ENCODE measurements at places on chromosomes 2 and 18.

DNA sequence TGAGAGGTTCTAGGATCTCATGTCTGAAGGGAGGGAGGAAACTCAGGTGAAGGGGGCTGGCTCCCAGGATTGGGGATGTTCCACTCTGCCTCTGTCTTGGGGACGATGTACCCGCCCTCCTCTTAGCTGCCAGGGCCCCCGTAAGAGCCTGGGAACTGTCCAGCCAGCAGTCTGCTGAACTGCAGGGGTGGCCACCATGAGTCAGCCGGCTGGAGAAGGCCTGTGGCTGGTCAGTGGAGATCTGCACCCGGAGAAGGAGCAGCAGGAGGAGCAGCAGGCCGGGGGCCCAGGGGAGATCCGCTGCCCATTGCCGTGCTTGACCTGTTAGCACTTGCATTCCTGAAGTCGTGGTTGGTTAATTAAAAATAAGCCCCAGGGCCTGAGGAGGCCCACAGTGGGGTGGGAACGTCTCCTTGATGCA, 180.3 kb downstream of the TFCP2L1 start:
- DNase-seq = no peak

GRCh38 chr18:78192054-78192453, 787.6 kb upstream of the SALL3 start:
- DNase-seq = no peak

DNA sequence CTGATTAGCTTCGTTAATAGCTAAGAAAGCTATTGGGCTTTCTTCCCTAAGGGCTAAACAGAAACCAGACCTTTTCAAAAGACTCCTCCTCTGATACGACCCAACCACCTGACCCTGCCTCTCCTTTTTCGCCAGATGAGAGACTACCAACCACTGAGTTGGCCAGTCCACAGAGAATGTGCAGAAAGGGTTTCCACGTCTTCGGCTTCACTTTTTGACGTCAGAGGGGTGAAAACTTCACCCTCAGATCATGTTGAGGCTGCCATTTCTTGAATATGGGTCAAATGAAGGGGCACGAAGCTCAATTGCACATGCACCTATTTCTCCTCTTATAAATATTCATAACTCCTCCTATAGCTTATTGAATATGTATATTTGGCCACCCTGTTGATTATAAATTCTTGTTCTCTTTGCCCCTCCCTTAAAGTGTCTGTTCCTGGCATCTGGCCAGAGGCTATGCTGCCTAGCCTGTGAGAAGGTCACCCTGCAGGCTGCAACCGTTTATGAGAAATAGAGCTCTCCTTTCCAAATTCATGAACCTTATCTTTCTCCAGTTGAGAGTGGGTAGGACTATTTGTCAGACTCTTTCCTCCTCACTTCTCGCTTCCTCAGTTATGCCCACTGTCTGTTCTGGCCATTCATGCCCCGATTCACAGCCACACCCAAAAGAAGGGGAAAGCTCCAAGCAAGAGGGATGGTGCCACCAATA, 301.6 kb downstream of the STK39 start:
- DNase-seq = no peak

DNA sequence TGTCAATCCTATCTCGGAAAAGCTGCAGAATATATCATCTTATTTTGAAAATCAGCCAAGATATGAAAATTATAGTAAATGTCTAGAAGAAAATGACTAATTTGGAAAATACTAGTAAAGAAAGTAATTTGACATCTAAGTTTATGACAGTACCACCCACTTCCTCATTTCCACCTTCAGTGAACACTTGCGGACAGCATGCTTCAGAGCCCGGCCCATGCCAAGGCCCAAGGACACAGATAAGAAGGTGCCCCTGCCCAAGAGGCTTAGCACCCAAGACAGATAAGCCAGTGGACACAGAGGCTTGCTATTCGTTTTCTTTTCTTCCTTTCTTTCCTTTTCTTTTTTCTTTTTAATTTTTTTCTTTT, 4.8 kb upstream of the KCNG2 start:
- DNase-seq = no peak

- no peak for DNase-seq
These were observed 18.1 kb downstream of the PPP4R1 start for GRCh38 chr18:9596226-9596625.

DNA sequence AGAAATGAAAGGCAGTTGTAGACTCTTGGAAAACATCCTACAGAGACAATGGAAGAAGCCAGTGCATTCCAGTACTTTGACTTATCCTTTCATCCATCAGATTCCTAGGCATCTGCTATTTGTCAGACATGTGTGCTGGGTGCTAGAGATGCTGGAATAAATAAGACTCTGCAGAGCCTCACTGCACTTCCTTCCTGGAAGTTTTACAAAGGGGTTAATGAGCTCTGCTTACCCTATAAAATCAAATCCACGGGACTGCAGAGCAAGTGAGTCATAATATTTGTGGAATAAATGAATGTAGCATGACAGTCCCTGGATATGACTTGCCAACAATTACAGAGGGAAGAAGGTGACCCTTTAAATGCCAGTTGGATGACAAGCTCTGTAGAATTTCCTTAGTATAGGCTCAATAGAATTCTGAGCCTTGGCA, 52.7 kb upstream of the NPAS2 start:
- peak; percentile 62 for DNase-seq

DNA sequence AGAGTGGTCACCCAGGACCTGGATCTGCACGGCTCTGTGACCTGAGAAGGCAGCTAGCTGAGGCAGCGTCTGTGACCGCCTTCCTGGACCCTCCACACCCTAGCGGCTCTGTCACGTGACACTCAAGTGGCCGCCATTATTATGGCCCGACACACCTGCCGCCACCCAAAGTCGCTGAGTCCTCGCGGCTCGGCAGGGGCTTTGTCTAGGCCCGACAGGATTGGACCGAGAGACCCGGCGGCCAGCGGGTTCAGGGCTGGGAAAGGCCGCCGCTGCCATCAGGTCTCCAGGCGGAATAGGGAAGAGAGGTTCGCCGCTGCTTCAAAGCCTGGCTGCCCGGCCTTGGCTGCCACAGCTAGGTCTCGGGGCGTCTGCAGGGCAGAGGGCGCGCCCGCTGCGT, 1162.5 kb upstream of the LRRTM1 start:
- DNase-seq = no peak

DNA sequence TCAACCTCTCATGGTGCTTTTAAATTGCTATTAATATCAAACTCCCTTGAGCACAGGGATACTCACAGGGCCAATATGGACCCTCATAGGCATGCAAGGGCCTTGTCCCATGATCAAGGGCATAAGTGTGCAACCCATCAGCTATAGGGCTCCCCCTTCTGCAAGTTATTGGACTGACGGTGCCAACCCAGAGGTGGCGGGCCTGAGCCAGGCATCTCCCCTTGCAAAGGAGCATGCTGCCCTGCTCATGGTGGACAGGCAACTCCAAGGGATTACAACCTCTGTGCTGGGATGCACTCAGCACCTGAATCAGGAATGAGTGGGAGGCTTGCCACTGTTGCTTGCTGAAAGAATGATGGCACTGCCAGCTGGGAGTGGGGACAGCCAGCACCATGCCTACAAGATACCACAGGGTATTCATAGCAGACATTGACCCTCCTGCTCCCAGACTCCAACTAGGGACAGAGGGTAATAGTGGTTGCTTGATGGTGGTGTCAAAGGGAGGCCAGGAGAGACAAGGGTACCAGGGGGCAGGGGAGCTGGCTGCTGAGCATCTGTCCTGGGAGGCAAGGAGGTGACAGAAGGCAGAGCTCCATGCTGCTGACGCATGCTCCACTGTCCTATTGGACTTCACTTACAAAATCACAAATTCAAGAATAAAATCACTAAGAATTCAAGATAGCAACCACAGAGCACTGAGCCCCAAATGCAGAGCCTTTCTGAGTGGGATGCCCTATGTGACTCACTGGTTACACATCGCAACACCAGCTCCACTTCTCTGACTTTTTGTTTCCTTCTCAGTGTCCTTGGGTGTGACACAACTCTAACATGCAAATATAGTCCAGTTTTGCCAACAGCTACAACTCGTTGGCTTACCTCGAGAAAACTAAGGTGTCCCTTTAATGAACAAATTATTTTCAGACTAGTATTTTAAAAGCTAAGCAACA, 157.1 kb upstream of the CCDC150 start:
- no peak for DNase-seq

DNA sequence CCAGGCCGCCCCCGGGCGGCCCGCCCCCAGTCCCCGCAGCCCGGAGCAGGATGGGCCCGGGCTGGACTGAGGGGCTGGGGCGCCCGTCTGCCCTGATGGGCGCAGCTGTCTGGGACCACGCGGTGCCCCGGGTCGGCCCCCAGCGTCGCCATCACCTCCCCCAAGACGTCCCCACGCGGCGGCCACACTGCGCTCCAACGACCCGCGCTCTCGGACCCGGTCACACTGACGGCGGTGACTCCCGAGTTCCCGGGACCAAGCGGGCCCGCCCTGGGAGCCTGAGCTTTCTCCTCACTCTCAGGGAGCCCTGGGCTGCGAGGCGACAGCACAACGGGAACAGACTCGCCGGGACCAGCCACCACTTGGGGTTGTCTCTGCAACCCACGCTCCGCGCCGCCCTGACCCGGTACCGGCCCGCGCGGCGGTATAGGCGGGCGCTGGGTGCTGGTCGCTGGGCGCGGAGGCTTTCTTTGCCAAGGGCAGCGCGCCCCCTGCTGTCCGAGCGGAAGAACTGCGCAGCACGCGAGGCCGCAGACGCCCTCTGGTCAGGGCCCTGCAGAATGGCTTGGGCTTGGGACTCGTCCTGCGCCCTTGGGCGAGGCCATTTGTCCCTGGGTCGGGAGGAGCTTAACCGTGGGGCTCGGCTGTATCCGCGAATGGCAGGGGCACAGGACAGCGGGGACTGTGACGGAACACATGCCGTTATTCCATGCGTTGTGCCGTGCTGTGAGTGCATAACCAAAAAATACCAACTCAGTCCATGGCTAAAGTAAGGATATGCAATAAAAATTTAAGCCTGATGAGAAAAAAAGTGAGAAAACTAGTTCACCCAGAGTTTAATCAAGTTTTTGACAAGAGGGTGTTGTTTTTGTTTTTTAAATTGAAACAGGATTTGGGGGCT, 54.8 kb upstream of the ANKRD62 start:
- DNase-seq = peak; percentile 30

- DNase-seq = no peak
These were observed 10.9 kb downstream of the ITM2C start for GRCh38 chr2:230875347-230876315.

DNA sequence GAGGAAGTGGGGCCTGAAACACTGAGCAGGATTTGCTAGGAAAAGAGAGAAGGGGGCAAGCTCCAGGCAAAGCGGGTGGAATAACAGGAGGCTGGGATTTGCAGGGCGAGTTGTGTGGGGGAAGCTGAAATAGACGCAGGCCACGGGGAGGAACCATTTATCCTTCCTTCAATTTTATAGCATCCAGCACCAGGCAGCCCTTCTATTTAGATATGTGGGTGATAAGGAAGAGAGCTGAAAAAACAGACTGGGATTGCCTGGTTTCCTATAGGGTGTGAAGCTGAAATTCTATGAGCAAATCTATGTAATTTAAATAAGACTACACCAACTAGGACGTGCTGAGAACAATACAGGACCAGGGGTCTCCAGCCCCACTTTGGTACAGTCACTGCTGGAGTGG, 132.0 kb upstream of the REV1 start:
- DNase-seq = no peak

GRCh38 chr2:103437161-103437560, 675.3 kb downstream of the TMEM182 start:
- DNase-seq = no peak

GRCh38 chr2:188919824-188920223, 54.3 kb upstream of the COL3A1 start:
- DNase-seq = no peak

DNA sequence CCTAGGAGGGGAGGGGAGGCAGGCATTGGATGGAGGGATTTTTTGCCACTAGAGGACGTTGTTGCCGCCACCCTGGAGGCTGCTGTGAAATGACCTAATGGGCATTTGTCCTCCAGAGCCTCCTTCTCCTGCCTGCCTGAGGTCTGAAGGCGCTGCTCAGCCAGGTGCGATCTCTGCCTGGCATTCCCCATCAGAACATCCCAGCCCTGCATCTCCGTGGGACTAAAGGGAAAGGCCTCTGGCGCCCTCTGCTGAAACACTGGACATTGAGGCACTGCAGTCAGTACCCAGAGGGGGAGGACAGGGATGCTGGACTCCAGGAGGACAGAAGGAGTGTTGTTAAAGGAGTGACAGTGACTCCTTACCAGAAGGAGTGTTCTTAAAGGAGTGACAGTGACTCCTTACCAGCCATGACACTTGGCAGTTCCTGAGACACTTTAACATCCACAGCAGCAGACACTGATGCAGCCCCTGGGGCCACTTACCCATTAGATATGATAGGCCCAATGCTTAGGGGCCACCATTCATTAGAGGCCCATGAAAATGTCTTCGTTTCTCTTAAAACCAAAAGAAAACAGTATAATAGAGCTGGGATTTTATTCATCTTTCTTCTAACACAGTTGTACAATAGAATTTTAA, 17.0 kb downstream of the THNSL2 start:
- no peak for DNase-seq

- DNase-seq = no peak
These were observed 109.9 kb upstream of the CD302 start for GRCh38 chr2:159907909-159908308.

Data from retinal pigment epithelial cell (primary cell).